LHCN-M2 (cell line): ENCODE measurements at places on chromosomes 3 and 15. TPM values are rescaled to one million over a fixed set of nuclear protein-coding genes. Genes with fewer than 3 reads are reported as not detected.

GASK1A gene
- not detected in 2 replicates for total RNA-seq

LDHAL6B gene
- total RNA-seq, result not detected in 2 replicates

ZNF609 gene
- total RNA-seq, result 12.5 and 13.1 TPM in 2 replicates

TGM5 gene
- 0.64 TPM in 1 of 2 replicates, not detected in the other for total RNA-seq

TEX9 gene
- 4.4 and 4.8 TPM in 2 replicates for total RNA-seq

ONECUT1 gene
- total RNA-seq, result not detected in 2 replicates

CAND2 gene
- total RNA-seq, result 0.90 and 2.1 TPM in 2 replicates

AMIGO3 gene
- 1.9 and 2.3 TPM in 2 replicates for total RNA-seq

HEG1 gene
- 19.9 and 28.0 TPM in 2 replicates for total RNA-seq

GOLGA6B gene
- total RNA-seq, result not detected in 2 replicates

PSTPIP1 gene
- not detected in 2 replicates for total RNA-seq

ADAMTS7 gene
- total RNA-seq, result 35.1 and 35.2 TPM in 2 replicates

CLDN18 gene
- total RNA-seq, result 0.06 TPM in 1 of 2 replicates, not detected in the other

ANKRD34C gene
- not detected in 2 replicates for total RNA-seq

DISP2 gene
- total RNA-seq, result 1.2 and 1.3 TPM in 2 replicates

KLHL40 gene
- 0.06 TPM in 1 of 2 replicates, not detected in the other for total RNA-seq

RTP1 gene
- not detected in 2 replicates for total RNA-seq

KCNAB1 gene
- total RNA-seq, result 0.19 and 0.57 TPM in 2 replicates

TM6SF1 gene
- total RNA-seq, result not detected in 2 replicates

NEK10 gene
- 4.9 and 5.7 TPM in 2 replicates for total RNA-seq

BCL2A1 gene
- 0.32 TPM in 1 of 2 replicates, not detected in the other for total RNA-seq

CTDSPL gene
- total RNA-seq, result 25.6 and 26.5 TPM in 2 replicates

MCF2L2 gene
- total RNA-seq, result 0.13 and 0.23 TPM in 2 replicates

TM4SF4 gene
- total RNA-seq, result 0.17 and 0.96 TPM in 2 replicates

AVEN gene
- total RNA-seq, result 37.8 TPM in 2 replicates

MME gene
- total RNA-seq, result 258 and 388 TPM in 2 replicates

C3orf80 gene
- 0.06 TPM in 1 of 2 replicates, not detected in the other for total RNA-seq

KBTBD13 gene
- total RNA-seq, result not detected in 2 replicates

PPM1L gene
- total RNA-seq, result 0.19 and 0.52 TPM in 2 replicates

TMOD2 gene
- total RNA-seq, result 5.0 and 5.8 TPM in 2 replicates

PRR23E gene
- not detected in 2 replicates for total RNA-seq

GOLGA6A gene
- not detected in 2 replicates for total RNA-seq

SH2D7 gene
- total RNA-seq, result not detected in 2 replicates

CHRNB4 gene
- not detected in 2 replicates for total RNA-seq

CCDC54 gene
- total RNA-seq, result not detected in 2 replicates

ADPRH gene
- 13.3 and 14.7 TPM in 2 replicates for total RNA-seq

ALDH1A2 gene
- total RNA-seq, result 0.46 and 0.77 TPM in 2 replicates

GPD1L gene
- 6.7 and 7.5 TPM in 2 replicates for total RNA-seq
